Fibroblast of the aortic adventitia (primary cell): ENCODE measurements at places on chromosomes 12 and 14.

DNA sequence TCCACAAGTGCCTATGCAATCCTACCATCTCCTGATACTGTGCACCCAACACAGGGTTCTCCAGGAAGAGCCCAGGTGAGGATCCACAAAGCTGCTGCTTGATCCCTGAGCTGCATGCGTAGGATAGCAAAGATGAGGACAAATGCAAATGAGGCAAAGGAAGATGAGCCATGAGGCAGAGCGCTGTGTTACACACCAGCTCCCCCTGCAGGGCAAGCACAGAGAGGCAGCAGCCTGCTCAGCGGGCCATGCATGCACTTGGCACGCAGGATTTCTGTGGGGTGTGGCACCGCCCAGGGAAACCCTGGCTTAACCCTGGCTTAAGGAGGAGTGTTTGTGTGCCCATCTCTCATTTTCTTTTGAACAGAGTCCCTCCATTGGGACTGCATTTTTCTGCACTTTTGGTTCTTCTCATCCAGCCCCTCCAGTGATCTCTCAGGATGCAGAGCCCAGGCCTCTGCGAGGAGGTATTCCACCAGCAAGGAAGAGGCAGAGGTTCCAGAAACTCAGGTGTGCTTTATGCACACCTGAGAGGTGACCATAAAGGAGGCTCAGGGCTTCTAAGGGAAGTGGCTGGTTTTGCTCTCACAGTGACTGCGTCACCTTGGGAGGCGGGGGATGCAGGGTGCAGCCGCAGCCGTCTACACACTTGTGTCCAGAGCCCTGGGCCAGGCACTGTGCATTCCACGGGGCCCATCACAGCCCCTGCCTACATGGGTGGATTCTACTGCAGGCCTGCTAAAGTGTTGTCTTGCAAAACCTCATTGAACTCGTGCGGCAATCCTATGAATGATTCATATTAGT lies 973.3 kb upstream of the TMEM132C start:
- DNase-seq = peak; percentile 66

DNA sequence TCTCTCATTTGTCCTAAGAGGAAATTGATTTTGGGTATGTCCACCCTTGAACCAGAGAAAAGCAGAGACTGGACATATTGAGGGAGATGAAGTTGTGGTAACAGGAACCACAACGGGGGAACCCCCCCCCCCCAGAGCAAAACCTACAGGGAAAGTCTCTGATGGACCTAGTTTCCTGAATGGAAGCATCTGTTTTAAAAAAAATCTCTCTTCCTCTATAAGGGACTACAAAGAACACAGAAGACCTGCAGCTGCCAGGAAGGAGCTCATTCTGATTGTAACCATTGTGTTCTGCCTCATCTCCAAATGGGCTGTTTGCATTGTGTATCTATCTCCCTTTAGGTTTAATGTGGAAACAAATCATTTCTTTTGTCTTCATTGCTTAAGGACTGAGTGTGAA lies 13.4 kb downstream of the C1S start:
- no peak for DNase-seq

DNA sequence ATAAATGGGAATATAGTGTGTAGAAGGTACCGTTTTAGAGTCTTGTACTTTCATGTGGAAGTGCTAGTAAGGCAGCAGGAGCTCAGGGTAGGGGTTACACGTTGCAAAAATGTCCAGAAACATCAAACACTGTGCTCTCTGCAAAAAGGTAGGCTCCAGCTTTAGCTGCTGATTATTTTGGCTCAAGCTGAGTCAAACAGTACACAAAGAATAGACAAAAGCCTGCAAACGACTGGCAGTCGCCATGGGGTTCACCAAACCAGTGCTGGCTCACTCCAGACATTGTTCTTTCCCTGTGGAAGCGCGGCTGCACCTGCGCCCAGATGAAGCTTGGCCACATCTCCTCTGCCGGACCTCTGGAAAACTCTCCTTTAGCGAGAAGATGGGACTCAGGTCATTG lies 45.3 kb upstream of the NAA30 start:
- no peak for DNase-seq

DNA sequence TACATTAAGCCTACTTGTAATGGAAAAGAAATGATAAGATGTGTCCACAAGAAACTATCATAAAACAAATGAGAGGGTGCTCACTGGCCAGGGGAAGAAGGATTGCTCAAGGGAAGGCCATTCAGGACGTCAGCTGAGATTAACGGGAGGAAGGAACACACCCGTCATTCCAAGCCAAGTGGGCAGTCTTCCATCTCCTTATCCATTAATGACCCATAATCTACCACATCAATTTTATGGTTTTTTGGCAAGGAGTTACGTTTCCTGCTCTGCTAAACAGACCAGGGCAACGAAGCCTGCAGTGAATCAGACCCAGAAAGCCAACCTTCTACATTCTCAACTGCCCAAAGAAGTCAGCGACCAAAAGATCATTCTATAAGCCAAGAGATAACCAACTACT lies 25.1 kb downstream of the PRKAB1 start:
- DNase-seq = peak; percentile 100

- DNase-seq = no peak
Measured at GRCh38 chr12:109115758-109116610, at the start of gene ACACB. ACACB (plus strand) TSS chr12:109116587; CDS start chr12:109139406, 22,819 bp downstream.

DNA sequence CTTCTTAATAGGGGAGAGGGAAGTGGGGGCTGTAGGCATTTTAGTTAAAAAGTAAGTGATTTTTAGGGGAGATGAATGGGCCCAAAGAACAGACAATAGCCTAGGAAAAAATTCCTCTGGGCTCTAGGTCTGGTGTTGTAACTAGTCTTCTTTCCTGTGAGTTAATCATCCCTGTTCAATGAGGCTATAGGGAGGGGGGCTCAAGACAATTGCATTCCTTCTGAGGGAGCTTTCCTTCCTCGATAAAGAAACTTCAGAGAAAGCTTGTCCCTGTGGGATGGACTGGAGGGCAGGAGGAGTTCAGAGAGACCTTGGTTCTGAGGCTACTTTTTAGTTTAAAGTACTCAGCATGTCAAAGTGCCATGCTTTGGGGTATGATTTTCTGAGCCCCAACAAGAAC lies 127.2 kb downstream of the BBS10 start:
- no peak for DNase-seq

DNA sequence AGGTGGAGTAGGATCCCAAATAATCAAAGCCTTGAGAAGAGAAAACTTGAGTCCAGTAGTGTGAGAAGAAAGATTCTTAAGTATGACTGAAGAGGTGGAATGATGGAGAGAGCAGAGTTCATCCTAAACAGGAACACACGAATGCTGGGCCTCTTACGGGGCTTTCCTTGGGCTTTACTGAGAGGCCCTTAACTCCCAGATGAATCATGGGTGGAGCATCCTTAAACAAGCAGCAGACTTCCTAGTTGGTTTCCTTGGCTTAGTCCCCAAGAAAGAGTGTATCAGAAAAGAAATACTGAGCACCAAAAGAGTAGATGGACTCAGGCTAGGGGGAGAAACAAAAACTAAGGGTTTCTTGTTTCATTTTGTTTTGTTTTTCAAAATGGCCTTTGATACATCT lies 132.5 kb downstream of the GPR135 start:
- peak; percentile 92 for DNase-seq

- DNase-seq = no peak
Measured at GRCh38 chr12:23421556-23421955, 527.9 kb downstream of the SOX5 start.
